ENCODE measurements at places on chromosomes 1 and 21.

DNA sequence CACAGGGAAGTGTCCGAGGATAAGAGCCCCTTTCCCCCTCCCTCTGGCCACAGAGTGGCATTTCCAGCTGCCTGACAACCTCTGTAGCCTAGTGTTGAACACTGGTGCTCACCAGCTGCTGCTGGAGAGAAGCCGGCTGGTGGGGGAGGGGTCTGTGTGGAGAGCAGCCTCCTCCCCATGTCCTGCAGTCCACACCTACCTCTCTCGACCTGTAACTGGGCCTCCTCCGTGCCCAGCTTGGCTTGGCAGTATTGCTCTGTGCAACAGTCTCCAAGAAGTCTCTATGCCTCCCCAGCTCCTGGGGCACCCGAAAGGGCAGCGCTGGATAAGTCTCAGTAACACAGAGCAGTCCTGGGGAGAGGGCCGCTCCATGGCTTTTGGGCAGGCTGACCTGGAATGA lies 17.0 kb downstream of the PAPPA2 start:
- DNase-seq, result no peak

DNA sequence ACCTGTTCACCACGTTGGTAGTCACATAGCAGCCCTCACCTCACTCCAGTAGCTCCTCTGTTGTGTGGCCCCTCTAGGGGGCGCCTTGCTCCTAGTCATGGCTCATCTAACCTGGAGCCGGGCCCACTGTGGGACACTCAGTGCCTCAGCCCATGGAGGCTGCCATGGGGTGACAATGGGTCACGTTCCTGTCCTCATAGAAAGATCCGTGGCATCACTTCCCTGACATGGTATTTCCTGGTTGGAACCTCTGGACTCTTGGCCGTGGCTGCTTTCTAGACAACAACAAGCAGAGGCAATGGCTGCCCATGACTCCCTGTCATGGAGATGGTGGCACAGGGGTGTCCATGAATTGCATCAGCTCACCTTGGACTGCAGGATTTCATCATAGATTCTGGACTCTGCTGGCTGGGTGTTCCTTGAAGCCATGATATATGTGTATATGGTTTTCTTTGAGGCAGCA lies 27.5 kb upstream of the SLAMF6 start:
- DNase-seq, result peak; percentile 60

GRCh38 chr1:111236806-111237205 lies 9.3 kb downstream of the CHI3L2 start:
- DNase-seq, result no peak

DNA sequence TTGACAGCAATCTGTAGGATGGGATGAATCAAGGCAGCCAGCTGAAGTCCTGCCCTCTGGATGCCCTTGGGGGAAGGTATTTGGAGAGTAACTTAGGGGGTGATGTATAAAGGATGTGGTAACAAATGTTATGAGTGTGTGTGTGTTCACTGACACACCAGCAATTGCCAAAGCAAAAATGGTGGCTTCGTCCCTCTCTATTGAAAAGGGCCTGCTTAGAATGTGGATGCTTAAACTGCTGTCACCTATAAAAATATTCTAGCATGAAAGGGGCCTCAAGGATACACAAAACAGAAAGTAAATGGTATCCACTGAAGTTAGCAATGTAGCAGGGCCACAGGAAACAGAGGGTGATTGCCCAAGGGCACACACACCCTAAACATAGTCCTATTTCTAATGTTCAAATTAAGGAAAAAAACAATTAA lies 15.1 kb upstream of the AIM2 start:
- no peak for DNase-seq

DNA sequence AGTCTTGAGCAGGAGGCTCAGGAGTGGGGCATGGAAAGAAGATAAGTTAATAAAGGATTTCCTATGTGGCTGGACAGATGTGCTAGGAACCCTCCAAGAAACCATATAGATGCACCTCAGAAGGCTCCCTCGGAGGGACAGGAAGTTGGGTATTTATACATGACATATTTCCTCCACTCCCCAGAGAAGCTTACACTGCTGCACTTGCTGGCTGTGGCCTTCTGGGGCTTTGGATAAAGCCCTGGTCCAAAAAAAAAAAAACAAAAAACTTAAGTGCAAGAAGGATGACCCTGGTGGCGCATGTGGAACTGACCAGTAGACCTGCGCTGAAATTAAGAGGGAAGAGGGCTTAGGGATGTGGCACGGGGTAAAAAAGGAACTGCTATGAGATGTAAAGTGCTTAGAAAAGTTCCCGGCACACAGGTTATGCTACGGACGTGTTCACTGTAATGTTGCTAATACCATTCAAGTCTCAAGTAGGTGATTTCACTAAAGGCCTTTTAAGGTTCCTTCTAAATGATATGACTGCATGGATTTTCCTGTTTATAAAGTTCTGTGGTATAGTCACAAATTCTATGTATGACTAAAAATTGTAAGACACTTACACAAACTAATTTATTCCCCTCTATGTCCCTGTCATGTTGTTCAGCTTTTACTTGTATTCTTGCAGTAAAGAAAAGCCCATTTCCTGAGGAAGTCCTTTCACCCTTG lies 253.6 kb downstream of the HMCN1 start:
- no peak for DNase-seq

DNA sequence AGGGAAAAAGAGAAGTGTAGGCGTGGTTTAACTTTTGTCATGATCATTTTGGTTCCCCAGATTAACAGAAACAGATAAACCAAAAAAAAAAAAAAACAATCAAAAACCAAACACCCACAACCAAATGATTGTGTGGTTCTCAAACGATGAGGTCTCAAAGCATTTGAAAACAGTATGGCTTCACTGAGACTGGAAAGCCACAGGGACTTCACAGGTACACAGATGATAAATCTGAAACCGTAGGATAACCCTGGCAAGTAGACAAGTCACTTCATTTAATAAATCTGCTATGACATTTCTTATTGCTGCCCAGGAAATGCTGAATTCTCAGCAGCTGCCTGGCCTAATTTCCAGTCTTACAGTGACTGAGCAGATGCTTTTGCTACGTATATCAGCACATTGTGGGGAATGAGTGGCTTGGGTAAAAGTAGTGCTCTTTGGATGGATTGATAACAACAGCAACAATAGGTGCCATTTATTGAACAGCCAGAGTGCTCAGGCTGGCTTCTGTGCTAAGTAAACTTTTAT lies 6.1 kb downstream of the ST6GALNAC3 start:
- no peak for DNase-seq

- DNase-seq, result peak; percentile 40
Measured at GRCh38 chr1:2413495-2414296, 1.3 kb upstream of the PEX10 start.

DNA sequence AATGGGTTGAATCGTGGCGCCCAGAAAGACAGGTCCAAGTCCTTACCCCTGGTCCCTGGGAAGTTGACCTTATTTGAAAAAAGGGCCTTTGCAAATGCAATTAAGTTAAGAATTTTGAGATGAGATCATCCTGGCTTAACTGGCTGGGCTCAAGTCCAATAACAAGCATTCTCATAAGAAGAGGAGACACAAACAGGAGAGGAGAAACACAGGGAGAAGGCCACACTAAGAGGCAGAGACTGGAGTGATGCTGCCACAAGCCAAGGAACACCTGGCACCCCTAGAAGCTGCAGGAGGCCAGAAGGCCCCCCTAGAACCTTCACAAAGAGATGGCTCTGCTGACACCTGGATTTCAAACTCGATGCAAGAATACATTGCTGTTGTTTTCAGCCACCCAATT lies 44.6 kb downstream of the PDPN start:
- DNase-seq, result no peak

- no peak for DNase-seq
Measured at GRCh38 chr1:248696261-248696660, 6.3 kb downstream of the OR14I1 start.

DNA sequence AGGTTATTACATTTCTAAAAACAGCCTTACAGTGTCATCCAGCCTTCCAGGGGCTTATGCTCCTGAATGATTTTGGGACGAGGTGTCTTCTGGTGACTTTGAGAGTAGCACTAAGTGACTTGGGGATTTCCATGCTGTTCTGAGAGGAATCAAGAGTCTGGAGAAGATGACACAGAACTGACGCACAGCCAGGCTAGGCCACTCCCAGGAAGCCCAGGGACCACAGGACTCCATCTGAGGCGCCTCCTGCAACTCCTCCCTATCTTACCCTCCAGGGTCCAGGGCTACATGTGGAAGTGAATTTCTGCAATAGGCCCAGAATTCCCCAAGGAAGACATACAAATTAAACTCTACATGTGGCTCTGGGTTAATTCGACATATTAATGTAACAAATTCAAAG lies 92.5 kb downstream of the SLC25A24 start:
- no peak for DNase-seq

DNA sequence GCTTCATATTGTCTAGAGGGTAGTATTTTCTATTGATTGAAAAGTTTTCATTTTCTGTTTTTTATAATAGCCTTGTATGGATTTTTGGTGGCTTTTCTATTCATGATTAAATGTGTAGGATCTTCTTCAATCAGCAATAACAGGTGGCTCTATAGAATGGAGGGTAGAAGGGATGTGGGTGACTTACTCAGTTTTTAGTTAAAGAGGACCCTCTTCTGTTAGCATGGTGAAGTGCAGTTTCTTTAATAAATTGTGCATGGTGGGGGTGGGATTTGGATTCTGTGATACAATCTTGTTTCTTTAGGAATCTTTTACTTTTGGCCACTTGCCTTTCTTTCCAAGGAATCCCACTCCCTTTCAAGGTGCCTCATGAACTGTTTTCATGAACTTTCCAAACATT lies 64.7 kb downstream of the SLC35A3 start:
- no peak for DNase-seq

DNA sequence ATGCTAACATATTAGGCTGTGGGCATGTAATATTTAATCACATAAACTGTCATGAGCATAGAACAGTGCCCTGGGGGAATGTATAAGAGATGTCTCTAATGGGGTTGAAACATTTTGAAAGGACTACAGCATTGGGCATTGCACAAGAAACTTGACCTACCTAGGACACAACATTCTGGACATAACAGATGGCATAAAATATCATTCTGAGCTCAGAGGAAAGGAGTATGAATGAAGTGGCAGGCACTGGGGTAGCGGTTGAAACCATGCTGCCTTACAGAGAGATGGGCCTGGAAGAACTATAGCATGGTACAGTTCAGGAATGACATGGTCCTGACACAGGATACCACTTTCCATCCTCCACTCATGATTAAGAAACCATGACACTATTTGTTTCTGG lies 69.0 kb downstream of the LPAR3 start:
- no peak for DNase-seq

- no peak for DNase-seq
Measured at GRCh38 chr1:29636936-29637335, 400.6 kb downstream of the PTPRU start.

DNA sequence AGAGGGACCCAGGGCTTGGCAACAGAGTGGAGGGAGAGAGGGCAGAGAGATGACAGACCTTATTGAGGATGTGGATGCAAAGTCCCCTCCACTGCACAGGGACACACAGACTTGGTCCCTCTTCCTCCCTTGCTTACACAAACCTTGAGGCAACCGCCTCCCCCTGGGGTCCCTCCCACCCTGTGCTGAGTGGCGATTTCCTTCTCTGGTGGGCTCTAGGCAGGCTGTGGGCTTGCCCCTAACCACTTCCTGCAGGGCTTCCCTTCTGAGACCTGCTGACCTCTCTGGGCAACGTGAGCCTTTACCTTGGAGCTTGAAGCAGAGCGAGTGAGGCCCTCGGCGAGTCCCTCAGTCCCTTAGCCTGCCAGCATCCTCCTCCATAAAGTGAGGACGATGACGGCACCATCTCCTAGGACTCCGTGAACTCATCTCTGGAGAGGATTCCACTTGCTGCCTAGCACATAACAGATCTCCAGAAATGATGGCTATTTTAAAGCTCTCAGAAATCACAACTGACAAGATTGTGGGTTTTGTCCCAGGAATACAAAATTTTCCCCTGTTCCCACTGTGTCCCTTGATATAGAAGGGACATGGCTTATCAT lies 25.0 kb downstream of the KIAA1614 start:
- no peak for DNase-seq

All from activated CD4-positive, CD25-positive, alpha-beta regulatory T cell treated with anti-CD3 and anti-CD28 coated beads, Interleukin-2, amount 50 U/mL, for 72 hours (primary cell).